ENCODE measurements at places on chromosomes 7 and 10.
A peak's percentile ranks its signal among the peaks of the same experiment; 100 is the strongest.

GRCh38 chr7:71615017-71615416, 483.1 kb downstream of the GALNT17 start:
- DNase-seq: no peak

GRCh38 chr10:7007600-7008190, 403.1 kb downstream of the SFMBT2 start:
- DNase-seq: no peak

DNA sequence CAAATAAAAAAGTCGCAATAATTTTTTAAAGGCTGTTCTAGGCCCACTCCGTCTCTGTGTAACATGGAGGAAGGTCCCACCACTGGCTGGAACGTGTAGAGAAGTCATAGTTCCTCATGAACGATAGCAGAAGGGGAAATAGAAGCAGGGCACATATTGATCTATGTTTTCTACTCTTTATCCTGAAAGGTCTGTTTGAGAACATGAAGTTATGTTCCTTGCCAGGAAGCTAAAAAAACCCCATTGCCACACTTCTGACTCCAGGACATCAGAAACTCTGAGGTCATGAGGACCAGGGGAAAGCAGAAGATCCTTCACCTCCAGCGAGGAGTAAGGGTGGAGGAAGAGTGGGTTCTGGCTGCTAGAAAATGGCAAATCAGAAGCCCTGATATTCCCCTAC, 10.8 kb downstream of the ANKRD22 start:
- DNase-seq: no peak

GRCh38 chr10:129494740-129495139, 27.7 kb downstream of the MGMT start:
- no peak for DNase-seq

GRCh38 chr7:6637544-6638229, 569 bp downstream of the ZNF316 start:
- peak; percentile 28 for DNase-seq
